Nephron progenitor cell (in vitro differentiated cells): ENCODE measurements at places on chromosomes 1 and 21.

DNA sequence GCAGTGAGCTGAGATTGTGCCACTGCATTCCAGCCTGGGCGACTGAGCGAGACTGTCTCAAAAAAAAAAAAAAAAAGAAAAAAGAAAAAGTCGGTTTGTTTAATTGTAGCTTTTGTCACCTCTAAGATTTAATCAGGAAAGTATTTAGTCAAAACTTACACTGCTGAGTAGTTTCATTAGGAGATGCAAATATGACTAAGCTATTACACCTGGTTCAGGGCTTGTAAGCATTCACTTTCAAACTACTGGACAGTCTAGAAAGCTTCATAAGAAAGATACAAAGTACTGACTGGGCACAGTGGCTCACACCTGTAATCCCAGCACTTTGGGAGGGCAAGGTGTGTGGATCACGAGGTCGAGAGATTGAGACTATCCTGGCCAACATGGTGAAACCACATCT lies 75.9 kb upstream of the CACYBP start:
- no peak for DNase-seq

DNA sequence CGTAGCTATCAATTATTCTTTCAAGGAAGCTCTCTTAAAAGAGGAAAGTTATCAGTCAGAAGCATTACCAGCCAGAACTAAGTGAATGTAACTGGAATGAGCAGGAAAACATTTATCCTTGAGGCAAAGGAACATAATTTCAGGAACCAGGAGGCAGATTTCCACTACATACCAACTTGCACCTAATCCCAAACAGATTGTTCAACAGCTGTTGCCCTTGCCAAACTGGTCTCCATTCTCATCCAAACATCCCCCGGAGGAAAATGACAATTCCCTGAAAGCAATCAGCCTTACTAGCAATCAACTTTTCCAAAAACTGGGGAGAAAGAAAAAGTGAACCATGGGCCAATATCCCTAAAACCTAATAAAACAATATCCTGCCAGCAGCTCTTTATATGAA lies 35.0 kb downstream of the ENAH start:
- no peak for DNase-seq

DNA sequence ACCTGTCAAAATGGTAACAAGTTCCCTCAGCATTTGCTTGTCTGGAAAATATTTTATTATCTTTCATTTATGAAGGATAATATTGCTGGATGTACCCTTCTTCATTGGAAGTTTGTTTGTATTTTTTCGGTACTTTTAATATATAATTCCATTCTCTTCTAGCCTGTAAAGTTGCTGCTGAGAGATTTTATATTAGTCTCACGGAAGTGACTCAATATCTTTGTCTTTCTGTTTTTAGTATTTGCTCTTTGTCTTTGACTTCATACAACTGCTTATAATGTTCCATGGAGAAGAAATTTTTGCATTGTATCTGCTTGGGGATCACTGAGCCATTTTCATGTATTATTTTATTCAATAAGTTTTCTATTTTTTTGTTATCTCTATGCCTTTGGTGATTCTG lies 1777.5 kb downstream of the BRINP3 start:
- DNase-seq: no peak

GRCh38 chr1:8259498-8260290 lies 58.2 kb upstream of the SLC45A1 start:
- no peak for DNase-seq

- DNase-seq: peak; percentile 79
Measured at GRCh38 chr1:11893907-11894251, 32.3 kb downstream of the KIAA2013 start.

- no peak for DNase-seq
Measured at GRCh38 chr1:180040034-180040433, 85.4 kb downstream of the CEP350 start.

DNA sequence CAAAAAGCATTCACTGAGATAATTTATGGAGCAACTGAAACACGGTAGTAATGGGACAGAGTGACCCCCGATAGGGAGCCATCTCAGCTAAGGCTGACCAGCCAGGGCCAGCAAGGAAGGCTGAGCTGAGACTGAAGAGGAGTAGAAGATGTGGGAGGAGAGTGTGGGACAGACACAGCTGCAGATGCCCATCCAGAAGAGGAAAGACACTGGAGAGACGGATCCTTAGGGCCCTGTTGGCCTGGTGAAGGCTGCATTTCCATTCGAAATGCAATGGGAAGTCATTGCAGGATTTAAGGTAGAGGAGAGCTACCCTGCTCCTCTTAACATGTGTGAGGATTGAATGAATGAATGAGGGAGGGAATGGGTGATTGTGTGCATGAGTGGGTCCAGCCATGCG lies 44.0 kb upstream of the LRP8 start:
- DNase-seq: no peak

DNA sequence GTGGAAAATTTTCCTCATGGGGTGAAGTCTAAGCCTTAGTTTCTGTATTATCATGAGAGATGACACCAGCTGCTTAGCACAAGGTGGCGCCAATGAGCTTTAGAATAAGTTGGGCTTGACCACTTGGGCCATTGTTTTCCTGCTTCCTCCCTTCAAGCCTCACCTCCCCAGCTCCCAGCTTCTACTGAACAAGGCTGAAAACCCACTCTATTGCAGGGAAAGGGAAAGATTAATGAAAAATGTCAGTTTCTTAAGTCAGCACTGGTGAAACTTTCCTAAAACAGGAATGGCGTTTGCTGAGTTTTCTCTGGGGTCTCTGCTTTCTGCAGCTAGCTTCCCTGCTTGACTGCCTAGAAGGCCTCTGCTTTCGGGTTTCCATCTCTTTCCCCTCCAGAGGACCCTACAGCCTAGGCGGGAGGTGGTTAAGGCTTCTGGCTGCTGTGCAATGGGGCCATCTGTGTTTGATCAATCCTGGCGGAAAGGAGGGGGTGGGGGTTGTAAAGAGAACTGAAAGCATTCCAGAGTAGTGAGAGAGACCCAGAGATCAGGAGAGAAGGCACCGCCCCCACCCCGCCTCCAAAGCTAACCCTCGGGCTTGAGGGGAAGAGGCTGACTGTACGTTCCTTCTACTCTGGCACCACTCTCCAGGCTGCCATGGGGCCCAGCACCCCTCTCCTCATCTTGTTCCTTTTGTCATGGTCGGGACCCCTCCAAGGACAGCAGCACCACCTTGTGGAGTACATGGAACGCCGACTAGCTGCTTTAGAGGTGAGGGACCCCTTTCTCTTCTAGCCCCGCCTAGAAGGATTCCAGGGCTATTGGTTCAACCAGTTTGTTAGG lies at the start of gene OLFML3:
OLFML3 (plus strand) TSS at position 612 of the 840 bp plus-strand sequence; CDS start at position 655, 43 bp downstream.
- DNase-seq: peak; percentile 83

DNA sequence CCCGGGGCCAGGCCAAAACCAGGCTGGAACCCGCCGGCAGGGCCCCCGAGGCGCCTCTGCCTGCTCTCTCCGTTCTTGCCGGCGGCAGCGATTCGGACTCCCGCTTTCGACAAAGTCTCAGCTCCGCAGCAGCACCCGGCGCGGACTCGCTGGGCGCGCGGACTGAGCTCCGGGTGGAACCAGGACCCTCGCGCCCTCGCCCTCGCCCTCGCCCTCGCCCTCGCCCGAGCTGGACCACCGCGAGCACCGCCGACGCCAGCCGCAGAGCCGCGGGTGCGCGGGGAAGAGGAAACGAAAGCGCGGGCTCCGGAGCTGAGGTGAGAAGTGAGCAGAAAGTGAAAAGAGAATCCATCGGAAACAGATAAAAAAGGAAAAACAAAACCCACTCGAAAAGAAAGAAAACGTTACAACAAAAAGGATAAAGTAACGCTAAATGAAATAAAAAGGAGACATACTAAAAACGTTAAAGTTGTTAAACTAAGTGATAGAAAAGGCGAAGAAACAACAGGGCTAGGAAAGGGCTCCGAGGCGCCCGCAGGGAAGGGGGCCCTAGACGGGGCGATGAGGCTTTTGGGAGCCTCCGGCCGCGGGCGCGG lies 64.9 kb downstream of the MEF2D start:
- DNase-seq: peak; percentile 37

DNA sequence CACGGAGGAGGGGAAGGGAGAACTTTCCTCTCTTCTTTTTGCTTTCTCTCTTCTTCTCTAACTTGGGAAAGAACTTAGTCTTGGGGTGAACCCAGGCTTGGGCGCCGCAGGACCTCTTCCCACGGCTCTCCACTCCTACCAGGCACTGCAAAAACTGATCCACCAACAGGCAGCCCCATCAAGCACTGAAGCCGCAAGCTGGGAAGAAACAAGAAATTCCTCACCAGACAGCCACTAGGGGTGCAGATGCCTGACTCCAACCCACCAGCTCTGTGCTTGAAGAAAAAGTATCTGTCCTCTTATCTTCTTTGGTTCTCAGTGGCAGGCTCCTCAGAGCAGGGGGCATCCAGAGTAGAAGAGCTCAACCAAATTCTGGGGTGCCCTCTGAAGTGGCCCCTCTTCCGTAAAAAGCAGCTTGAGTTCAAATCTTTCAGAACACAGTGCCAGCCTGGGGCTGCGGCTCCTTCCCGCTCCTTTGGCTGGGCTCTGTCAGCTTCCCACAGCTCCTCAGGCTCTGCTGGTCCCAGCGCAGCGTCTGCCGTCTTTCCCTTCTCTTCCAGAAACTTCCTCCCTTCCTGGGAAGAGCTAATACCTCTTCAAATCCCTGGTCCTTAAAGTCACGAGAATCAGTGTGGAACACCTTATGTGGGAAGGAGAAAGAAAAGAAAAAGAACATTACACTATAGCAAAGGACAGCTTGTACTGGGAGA lies 2.4 kb downstream of the SLC41A1 start:
- no peak for DNase-seq
